Renal cortical epithelial cell (primary cell): ENCODE measurements at places on chromosomes 2 and 18. TPM values are rescaled to one million over a fixed set of nuclear protein-coding genes. Genes with fewer than 3 reads are reported as not detected.

GRCh38 chr2:210503725-210504191 is 27.2 kb upstream of the LANCL1 start:
- peak; percentile 5 for DNase-seq

DNA sequence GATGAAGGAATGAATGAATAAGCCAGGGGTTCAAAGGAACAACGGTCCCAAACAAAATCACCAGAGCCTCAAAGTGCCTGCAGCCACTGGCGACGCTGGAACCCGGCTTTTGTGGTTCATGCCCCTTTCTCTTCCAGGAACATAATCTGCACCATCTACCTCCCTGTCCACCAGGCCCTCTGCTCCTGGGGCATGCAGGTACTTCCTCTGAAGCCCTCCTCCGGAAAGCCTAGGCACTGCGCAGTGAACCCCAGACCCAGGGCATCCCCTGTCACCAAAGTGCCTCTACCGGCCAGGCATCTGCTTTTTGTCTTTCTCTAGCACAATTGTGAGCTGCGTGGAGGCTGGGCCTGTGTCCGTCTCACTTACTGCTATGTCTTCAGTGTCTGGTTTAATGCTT is 98.6 kb upstream of the TMEM200C start:
- DNase-seq: no peak

DNA sequence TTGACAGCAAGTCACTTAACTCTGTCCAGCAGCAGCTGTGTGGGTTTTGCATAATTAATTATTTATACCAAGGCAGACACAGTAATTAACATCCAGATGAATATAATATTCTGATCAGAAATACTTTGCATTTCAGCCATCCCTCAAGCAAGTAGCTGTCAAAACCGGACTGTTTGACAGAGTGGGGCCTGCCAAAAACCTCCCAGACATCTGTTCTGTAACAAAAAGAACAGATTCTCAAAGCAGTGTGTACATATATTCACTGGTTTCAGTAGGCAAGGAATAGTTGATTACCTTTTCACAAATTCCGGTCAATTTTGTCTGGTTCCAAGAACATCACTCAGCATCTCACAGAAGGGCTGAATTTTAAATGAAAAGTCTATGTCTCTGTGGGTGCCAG is 291.6 kb downstream of the CMPK2 start:
- no peak for DNase-seq

DNA sequence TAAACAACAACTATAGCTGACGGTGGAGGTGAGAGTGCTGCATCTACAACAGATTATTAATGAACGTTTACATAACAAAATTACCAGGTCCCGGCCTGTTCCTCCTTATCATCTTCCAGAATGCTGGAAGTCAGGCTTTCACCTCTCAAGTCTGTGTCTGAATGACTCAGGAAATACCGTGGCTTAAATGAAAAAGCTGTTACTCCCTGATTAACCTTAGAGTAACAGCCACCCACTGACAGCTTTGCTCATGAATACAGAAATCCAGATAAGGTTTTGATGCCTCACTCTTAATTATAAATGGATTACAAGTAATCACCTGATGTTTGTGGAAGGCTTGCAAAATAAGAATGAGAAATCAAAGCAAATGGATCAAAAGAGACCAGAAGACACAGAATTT is 885.3 kb upstream of the CELF4 start:
- no peak for DNase-seq

The COL4A4 gene
- 9.9 and 41.9 TPM in 2 replicates for total RNA-seq

The LYG2 gene
- total RNA-seq: not detected in 2 replicates
